ENCODE measurements at places on chromosomes 1 and 21. TPM values are rescaled to one million over a fixed set of nuclear protein-coding genes. Genes with fewer than 3 reads are reported as not detected.
A peak's percentile ranks its signal among the peaks of the same experiment; 100 is the strongest.

Gene PRAMEF7
- total RNA-seq = not detected

- no peak overlapping the region for H3K27ac ChIP-seq
- H3K4me1 ChIP-seq = no peaks in the 10 kb centered on the region
- DNase-seq = no peak
- H3K27me3 ChIP-seq = peaks cover 2% of the 10 kb centered on the region
Measured at GRCh38 chr1:233261695-233262094, 33.8 kb downstream of the PCNX2 start.

Gene PGLYRP3
- total RNA-seq = 1.1 TPM

DNA sequence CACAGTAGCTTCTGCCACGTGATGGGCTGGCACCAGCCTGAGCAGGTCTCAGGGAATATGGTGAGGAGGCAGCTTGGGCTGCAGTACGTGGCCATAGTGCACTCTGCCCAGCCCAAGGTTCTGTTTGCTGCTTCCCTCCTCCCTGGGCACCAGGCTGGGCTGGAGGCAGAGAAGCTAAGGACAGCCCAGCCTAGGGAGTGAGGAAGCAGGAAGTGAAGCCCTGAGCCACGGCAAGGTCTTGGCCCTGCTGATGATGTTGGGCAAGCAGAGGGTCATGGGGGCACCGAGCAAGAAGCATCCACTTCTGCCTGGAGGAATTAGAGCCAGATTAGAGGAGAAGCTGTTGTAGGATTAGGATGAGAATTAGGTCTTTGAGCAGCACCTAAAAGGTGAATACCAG is 326.7 kb upstream of the VAMP3 start:
- no peaks in the 10 kb centered on the region for H3K36me3 ChIP-seq
- DNase-seq = no peak
- H3K27me3 ChIP-seq = no peaks in the 10 kb centered on the region
- no peaks in the 10 kb centered on the region for H3K4me1 ChIP-seq

DNA sequence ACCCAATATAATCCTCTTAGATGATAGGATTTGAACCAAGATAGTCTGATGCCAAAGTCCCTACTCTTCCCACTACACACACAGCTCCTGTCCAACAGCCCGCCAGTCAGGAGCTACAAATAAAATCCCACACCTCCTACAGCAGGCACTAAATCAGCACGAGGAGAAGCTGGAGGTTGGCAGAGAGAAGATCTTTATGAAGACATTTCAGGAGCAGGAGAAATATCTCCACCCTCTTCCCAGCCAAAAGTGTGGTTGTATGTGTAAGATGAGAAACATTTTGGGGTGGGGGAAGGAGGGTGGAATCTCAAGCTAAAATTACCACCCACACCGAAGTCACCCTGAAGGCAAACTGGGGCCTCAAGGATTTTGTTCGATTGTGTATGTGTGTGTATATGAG is 54.5 kb downstream of the PLXNA2 start:
- H3K27ac ChIP-seq = no peak overlapping the region
- no peaks in the 10 kb centered on the region for H3K27me3 ChIP-seq
- peaks cover 19% of the 10 kb centered on the region for H3K36me3 ChIP-seq
- no peaks in the 10 kb centered on the region for H3K4me1 ChIP-seq
- no peak for DNase-seq

Gene KRTAP11-1
- total RNA-seq = not detected

- H3K36me3 ChIP-seq = no peaks in the 10 kb centered on the region
- H3K4me1 ChIP-seq = peaks cover 7% of the 10 kb centered on the region
- H3K27ac ChIP-seq = no peak overlapping the region
- H3K4me3 ChIP-seq = no peak overlapping the region
Measured at GRCh38 chr1:32876341-32877210, 5.9 kb upstream of the FNDC5 start.

- H3K4me1 ChIP-seq = peaks cover 6% of the 10 kb centered on the region
- H3K27ac ChIP-seq = no peak overlapping the region
- H3K36me3 ChIP-seq = no peaks in the 10 kb centered on the region
- no peak for DNase-seq
Measured at GRCh38 chr1:147516157-147516917, 25.0 kb upstream of the BCL9 start.

DNA sequence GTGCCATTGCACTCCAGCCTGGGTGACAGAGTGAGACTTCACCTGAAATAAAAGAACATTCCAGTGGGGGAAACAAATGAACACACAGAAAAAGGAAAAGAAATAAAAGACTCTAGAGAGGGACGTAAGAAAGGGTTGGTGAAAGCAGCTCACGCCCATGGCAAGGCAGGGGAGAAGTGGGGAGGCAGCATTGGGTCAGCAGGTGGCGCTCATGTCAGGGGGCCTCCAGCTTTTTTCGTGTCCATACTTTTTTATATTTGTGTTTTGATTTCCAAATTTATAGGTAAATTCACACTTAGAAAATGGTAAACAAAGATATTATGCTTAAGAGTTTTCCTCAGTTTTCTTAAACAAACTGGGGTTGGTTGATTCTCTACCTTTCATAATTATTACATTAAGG is 45.5 kb downstream of the VPS13D start:
- peaks cover 29% of the 10 kb centered on the region for H3K36me3 ChIP-seq
- peaks cover 3% of the 10 kb centered on the region for H3K27me3 ChIP-seq
- no peak overlapping the region for H3K27ac ChIP-seq
- DNase-seq = peak; percentile 58

DNA sequence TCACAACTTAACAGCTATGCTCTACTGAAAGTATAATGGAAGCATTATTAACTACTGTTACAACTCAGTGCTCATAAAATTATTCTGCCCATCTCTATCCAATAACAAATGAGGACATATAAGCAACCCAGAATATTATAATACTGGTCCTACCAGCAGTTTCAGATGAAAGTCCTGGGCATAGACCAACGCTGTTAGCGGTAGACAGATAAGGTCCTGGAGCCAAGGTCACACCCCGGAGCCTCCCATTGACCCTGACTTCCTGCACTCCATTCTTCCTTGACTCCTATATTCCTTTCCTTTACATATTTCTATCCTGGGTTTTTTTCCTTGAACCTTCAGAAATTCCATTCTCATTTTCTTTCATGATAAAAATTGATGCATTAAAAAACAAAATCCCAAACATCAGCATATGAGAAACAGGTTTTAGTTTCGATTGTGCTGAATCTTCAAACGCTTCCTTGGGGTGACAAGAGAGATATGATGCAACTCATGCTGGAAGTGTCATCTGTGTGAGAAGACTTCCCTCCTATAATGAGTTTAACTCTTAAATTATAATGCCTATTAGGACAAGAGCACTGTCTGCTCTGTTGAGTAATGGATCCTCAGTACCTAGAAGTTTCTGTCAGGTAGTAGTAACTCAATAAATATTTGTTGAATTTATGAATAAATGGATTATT is 831.1 kb downstream of the LRRIQ3 start:
- no peak for DNase-seq
- no peaks in the 10 kb centered on the region for H3K36me3 ChIP-seq
- no peak overlapping the region for H3K4me3 ChIP-seq
- no peaks in the 10 kb centered on the region for H3K4me1 ChIP-seq

DNA sequence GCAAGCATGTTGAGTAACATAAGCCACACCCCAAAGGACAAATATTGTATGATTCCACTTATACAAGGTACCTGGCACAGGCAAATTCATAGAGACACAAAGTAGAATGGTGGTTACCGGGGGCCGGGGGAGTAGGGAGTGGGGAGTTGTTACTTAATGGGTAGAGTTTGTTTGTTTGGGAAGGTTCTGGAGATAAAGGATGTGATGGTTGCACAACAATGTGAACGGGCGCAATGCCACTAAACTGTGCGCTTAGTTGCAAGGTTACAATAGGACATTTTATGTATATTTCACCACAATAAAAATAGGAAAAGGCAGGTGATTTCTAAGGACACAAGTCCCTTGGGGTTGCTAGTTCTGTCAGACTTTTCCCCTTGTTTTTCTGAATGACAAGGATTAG is 516.6 kb downstream of the KIF26B start:
- DNase-seq = no peak
- no peaks in the 10 kb centered on the region for H3K4me1 ChIP-seq
- H3K4me3 ChIP-seq = no peak overlapping the region
- H3K36me3 ChIP-seq = no peaks in the 10 kb centered on the region
- H3K27ac ChIP-seq = no peak overlapping the region

DNA sequence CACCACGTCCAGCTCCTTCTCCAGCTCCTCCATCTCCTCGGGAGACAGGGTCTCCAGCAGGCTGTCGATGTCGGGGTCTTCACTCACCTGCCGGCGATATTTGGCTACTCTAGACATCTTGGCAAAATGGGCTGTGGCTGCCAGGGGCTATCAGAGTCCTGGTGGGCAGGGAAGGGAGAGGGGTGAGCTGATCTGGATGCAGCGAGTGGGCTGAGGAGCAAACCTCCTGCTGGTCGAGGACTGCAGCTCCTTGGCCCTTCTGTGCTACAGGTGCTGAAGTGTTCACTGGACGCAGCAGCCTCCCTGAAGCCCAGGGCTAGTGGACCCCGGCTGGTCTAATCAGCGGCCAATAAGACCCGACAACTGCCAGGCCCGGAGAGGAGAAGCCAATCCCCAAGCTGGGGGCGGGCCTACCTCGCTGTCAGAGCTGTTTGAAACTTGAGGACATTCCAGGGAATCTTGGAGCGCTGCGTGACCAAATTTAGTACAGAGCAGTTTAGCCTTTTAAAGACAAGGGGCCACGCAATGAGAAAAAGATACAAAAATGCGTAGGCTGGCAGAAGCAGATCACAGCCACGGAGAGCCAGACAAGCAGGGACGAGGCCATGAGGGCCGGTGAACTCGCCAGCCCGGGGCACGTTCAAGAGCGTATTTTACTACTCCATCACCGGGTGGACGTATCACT is at the start of gene LMOD1:
Gene LMOD1, minus strand, starts transcription at position 325 of the 685 bp plus-strand sequence. Its CDS starts 208 bp downstream, at position 117.
- DNase-seq = peak; percentile 72
- H3K4me1 ChIP-seq = peaks cover 25% of the 10 kb centered on the region
- peak within 1 kb of the TSS; percentile 90 for H3K4me3 ChIP-seq

Data from endothelial cell (in vitro differentiated cells).